Cerebellar nuclear complex (tissue), 1 donor: ENCODE measurements at places on chromosomes 6 and 20.

- no peak for DNase-seq
These were observed 540.7 kb downstream of the BMP2 start for GRCh38 chr20:7308163-7308562.

DNA sequence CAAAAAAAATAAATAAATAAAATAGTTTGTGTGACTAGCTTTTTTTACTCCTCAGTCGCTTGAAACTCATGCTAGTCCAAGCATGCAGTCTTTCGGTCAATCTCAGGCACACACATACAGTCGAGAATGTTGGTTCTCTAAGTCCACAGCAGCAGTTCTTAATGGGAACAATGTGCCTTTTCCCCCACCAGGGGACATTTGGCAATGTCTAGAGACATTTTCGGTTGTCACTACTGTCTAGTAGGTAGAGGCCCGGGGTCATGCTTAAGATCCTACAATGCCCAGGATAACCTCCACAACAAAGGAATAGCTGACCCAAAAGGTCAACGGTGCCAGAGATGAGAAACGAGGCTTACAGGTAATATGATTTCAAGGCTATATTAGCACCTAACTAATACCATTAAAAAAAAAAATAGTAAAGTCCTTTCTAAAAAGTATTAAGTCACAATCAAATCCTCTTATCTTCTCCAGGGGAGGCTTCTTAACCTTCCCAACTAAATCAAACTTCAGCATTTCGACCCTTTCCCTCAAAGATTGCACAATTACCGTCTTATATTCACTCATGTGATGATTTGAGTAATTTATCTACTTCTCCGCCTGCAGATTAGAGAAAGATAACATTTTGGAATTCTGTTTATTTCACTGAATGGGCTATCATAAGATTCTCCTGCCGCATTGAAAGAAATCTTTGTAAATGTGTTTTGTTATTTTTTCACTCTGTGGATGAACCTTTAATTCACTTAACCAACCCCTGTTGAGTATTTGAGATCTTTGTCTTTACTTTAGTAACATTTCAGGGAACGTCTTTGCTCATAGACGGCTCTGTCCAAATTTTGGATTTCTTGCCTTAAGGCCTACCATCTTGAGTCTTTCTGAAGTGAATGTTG lies 8.1 kb upstream of the SALL4 start:
- no peak for DNase-seq

DNA sequence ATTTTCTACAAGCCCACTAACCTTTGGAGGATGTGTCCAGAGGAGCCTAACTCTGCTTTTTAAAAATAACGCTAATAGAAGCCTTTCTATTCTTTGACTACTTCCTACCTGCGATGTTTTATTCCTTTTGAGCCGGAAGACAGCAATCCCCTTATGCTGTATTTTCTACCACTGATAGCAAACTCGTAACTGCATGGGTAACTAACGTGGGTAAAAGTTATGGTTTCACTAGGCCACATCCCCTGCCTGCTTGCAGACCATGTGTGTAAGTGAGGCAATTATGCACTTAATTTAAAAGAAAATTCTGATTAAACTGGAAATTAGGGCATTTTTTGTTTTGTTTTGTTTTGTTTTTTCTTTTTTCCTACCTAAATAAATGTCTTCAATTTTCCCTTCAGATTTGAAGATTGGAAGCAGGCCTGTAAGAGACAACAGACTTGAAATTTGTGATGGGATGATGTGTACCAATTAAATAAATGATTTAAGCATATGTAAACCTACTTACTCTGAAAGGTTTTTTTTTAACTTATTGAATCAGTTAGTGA lies 931 bp downstream of the UFL1 start:
- DNase-seq = no peak

- DNase-seq = no peak
These were observed 31.8 kb downstream of the SAYSD1 start for GRCh38 chr6:39083231-39083634.

- no peak for DNase-seq
These were observed 5.3 kb upstream of the FNDC1 start for GRCh38 chr6:159163901-159164370.
